ENCODE measurements at places on chromosomes 16 and 17. TPM values are rescaled to one million over a fixed set of nuclear protein-coding genes. Genes with fewer than 3 reads are reported as not detected.

KRT17 gene
- total RNA-seq, result not detected

LRRC46 gene
- total RNA-seq, result 0.59 TPM

CDC27 gene
- total RNA-seq, result 113 TPM

NPIPA3 gene
- total RNA-seq, result 2.1 TPM

NPIPA2 gene
- 4.7 TPM for total RNA-seq

ZG16B gene
- 3.0 TPM for total RNA-seq

KRTAP16-1 gene
- not detected for total RNA-seq

DNA sequence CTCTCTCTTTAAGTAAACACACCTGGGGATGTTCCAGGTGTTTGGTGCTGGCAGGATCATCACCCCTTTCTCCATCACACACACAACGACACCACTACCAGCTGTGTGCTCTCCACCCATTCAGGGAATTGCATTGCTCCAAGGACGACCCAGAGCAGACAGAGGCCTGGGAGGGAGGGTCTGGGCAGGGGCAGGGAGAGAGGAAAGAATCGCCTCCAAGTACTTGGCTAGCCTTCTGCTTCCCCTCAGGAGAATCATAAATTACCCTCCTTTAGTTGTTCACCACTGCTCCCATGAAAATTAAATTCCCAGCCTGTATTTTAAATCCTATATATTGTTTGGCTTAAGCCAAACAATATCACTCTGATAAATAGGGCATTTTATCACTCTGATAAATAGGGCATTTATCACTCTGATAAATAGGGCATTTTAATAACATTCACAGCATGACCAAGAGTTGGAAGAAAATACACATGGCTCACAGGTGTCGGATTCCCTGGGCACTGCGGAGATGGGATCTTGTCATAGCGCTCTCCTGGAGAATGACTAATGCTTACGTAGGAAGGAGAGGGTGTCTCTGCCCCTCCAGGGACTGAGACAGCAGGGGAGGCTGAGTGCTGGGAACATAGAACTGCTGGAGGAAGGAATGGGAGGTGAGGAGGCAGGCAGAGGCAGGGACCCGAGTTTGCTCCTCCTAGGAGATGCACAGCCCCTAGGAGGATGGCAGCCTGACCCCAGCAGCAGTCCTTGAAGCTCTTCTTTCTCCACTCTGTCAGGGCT, 673.6 kb downstream of the HS3ST4 start:
- no peak overlapping the region for H3K4me3 ChIP-seq
- no peaks in the 10 kb centered on the region for H3K4me1 ChIP-seq
- H3K27ac ChIP-seq, result no peak overlapping the region
- H3K27me3 ChIP-seq, result peaks cover 13% of the 10 kb centered on the region
- DNase-seq, result no peak

- peaks cover 1% of the 10 kb centered on the region for H3K36me3 ChIP-seq
- DNase-seq, result peak; percentile 20
- H3K27me3 ChIP-seq, result peaks cover 56% of the 10 kb centered on the region
- H3K27ac ChIP-seq, result no peak within 1 kb of the TSS
- peak within 1 kb of the TSS; percentile 13 for H3K4me3 ChIP-seq
Observed at GRCh38 chr17:6713130-6713917, at the start of gene SLC13A5. Gene SLC13A5 (minus strand): TSS chr17:6713369. CDS start chr17:6713333, 36 bp downstream.

DNA sequence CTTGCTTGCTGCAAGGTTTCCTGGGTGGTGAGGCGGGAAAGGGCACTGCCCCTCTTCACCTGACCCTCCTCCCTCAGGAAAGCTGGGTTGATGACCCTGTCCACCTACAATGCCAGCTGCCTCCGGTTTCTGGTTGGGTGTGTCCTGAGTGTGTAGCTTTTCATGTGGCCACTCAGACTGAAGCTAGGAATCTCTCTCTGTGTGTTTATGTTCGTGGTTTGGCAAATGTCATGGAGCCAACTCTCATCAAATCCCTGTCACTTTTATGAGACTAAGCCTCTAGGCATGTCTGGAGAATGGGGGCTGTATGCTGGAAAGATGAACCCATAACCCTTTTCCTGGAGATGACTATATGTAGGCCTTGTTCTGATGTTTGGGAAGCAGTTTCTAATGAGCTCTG, 17.1 kb downstream of the PLEKHG4 start:
- no peaks in the 10 kb centered on the region for H3K4me1 ChIP-seq
- no peak overlapping the region for H3K27ac ChIP-seq
- H3K4me3 ChIP-seq, result no peak overlapping the region
- H3K36me3 ChIP-seq, result no peaks in the 10 kb centered on the region
- DNase-seq, result no peak

- DNase-seq, result no peak
- no peaks in the 10 kb centered on the region for H3K27me3 ChIP-seq
- H3K4me1 ChIP-seq, result peaks cover 16% of the 10 kb centered on the region
- peaks cover 8% of the 10 kb centered on the region for H3K36me3 ChIP-seq
- H3K27ac ChIP-seq, result no peak overlapping the region
Observed at GRCh38 chr17:68328676-68329075, 37.4 kb downstream of the ARSG start.

DNA sequence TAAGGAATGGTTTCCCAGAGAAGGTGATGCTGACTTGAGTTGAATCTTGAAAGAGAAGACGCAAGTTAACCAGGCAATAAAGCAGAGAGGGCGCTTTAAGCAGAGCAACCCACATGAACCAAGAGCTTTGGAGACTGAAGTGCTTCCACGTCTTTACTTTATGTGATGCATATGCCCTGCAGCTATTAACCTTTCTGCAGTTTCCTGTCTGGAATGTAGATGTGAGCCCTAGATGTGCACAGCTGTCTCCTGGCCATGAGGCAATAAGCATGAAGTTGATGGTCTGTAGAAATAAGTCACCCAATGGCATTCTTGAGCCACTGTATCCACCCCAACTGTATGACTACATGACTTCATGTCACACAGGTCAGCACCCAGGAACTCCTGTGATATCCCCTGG, 5.7 kb upstream of the CHST4 start:
- no peaks in the 10 kb centered on the region for H3K36me3 ChIP-seq
- H3K4me1 ChIP-seq, result no peaks in the 10 kb centered on the region
- H3K4me3 ChIP-seq, result no peak overlapping the region
- no peak overlapping the region for H3K27ac ChIP-seq
- no peak for DNase-seq

- H3K4me3 ChIP-seq, result no peak overlapping the region
- peak overlapping the region; percentile 90 for H3K27ac ChIP-seq
- peaks cover 68% of the 10 kb centered on the region for H3K4me1 ChIP-seq
- no peaks in the 10 kb centered on the region for H3K27me3 ChIP-seq
- no peak for DNase-seq
- H3K36me3 ChIP-seq, result no peaks in the 10 kb centered on the region
Observed at GRCh38 chr16:29011851-29012250, 27.0 kb downstream of the LAT start.

- H3K4me3 ChIP-seq, result peak overlapping the region; percentile 58
- H3K27me3 ChIP-seq, result peaks cover 18% of the 10 kb centered on the region
- no peaks in the 10 kb centered on the region for H3K36me3 ChIP-seq
- peaks cover 10% of the 10 kb centered on the region for H3K4me1 ChIP-seq
- DNase-seq, result peak; percentile 95
- no peak overlapping the region for H3K27ac ChIP-seq
Observed at GRCh38 chr17:44385287-44386181, 3.9 kb downstream of the ITGA2B start.

DNA sequence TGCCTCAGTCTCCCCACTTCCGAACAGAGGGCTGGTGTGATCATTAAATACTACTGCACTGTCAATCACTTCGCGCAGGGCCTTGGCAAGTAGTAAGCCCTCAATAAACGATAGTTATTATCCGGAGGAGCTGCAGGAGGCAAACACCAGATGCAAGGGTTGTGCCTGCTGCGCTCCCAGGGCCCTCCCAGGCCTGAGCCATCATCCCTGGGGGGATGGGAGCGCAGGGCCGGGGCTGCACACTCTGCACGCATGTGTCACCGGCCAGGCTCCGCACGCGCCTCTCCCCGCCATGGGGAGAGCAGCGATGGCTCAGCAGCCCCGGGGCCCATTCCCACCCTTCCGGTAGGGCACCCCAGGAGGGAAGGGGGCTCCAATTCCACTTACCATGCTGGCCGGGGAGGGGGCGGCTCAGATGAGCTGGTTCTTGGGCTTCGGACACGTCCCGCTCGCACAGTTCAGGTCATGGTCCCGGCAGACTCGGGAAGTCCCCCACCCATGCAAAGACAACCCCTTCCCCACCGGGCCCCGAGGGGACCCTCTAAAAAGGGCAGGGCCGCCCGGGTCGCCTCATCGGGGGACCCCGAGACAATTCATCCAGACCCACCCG, 681 bp downstream of the XPO6 start:
- DNase-seq, result peak; percentile 81
- H3K36me3 ChIP-seq, result peaks cover 36% of the 10 kb centered on the region

DNA sequence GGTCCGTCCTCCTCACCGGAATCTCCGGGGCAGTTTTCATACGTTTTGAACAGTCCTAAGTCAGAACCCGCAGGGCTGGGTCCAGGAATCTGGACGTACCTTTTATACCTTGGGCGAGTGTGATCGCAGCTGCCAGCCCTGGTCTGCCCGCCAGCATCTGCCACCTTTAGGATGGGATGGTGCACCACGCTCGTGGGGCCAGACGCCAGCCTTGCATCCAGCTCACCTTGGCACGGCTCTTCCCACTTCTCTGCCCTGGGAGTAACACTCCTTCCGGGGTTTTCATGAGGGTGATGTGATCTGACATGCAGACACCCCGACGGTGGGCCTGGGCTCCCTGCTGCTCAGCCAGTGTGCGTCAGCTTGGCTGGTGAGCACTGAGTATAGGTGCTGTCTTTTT, 66.6 kb upstream of the ZNF469 start:
- no peak overlapping the region for H3K4me3 ChIP-seq
- H3K27ac ChIP-seq, result no peak overlapping the region
- DNase-seq, result no peak
- H3K27me3 ChIP-seq, result peaks cover 6% of the 10 kb centered on the region

- no peak overlapping the region for H3K4me3 ChIP-seq
- peak overlapping the region; percentile 38 for H3K27ac ChIP-seq
- peak; percentile 82 for DNase-seq
- peaks cover 35% of the 10 kb centered on the region for H3K36me3 ChIP-seq
- peaks cover 9% of the 10 kb centered on the region for H3K4me1 ChIP-seq
Observed at GRCh38 chr16:22321340-22322001, 24.3 kb downstream of the POLR3E start.

DNA sequence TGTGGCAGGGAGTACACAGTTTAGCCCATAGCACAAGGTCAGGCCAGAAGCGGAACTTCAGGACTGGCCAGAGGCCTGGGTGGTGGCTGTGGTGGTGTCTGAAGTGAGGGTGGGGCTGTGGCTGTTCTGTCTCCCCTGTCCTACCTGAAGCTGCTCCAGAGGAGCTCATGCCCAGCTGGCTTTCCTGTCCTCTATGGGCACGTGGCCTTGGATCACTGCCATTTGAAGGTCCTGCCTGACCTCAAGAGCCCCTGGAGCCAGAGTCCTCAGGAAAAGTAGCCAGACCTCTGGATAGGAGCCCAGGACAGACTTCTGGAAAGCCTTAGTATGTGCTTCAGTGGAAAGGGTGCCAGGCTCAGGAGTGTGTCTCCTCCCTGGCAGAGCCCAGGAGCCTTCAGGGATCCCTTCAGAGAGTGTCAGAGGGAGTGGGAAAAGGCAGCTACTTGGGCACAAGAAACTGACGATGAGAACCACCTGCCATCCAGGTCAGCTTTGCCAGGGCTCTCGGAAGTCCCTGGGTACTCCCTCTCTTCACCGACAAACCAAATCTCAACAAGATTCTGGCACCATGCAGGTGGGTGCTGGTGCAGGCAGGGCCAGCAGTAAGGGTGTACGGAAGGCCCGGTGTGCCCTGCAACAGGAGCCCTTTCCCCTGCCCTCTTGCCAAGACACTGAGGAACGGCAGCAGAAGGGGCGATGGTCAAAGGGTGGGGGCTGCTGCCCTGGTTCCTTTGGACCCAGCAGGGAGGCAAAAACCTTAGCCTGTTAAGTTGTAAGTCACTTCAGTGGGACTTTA, 153.7 kb downstream of the NTN1 start:
- H3K4me1 ChIP-seq, result peaks cover 5% of the 10 kb centered on the region
- no peak overlapping the region for H3K4me3 ChIP-seq
- H3K36me3 ChIP-seq, result no peaks in the 10 kb centered on the region
- H3K27me3 ChIP-seq, result peaks cover 7% of the 10 kb centered on the region

DNA sequence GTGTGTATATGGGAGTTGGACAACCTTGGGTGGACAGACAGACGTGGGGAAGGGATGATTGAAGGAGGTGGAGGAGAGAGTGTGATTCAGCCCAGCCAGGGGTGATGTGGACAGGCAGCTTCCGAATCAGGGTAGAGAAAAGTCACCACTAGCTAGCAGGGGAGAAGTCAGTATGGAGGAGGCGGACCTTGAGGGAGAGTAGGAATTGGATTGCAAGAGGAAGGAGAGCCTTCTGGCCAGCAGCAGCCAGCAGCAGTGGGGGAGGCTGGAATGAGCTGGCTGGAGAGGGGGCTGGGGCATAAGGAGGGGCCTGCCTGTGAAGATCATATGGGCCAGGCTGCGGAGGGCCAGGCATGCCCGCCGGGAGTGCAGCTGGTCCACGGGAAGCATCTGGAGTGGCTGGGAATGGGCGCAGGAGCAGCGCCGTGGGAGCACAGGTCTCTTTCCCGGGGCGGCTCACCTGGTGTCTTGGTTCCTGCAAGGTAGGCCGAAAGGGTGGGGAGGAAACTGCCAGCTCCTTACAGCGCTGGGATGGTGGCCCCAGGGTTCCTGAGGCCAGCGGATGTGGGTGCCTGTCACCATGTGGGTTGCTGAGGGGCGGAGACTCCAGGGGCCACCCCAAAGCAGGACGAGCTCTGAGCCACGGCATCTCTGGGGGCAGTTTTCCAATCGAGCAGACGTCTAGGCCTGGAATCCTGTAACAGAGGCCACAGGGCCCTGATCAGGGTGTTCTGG, 235.3 kb downstream of the SEC14L1 start:
- peaks cover 4% of the 10 kb centered on the region for H3K36me3 ChIP-seq
- no peaks in the 10 kb centered on the region for H3K27me3 ChIP-seq
- peaks cover 76% of the 10 kb centered on the region for H3K4me1 ChIP-seq
- H3K4me3 ChIP-seq, result peak overlapping the region; percentile 97

DNA sequence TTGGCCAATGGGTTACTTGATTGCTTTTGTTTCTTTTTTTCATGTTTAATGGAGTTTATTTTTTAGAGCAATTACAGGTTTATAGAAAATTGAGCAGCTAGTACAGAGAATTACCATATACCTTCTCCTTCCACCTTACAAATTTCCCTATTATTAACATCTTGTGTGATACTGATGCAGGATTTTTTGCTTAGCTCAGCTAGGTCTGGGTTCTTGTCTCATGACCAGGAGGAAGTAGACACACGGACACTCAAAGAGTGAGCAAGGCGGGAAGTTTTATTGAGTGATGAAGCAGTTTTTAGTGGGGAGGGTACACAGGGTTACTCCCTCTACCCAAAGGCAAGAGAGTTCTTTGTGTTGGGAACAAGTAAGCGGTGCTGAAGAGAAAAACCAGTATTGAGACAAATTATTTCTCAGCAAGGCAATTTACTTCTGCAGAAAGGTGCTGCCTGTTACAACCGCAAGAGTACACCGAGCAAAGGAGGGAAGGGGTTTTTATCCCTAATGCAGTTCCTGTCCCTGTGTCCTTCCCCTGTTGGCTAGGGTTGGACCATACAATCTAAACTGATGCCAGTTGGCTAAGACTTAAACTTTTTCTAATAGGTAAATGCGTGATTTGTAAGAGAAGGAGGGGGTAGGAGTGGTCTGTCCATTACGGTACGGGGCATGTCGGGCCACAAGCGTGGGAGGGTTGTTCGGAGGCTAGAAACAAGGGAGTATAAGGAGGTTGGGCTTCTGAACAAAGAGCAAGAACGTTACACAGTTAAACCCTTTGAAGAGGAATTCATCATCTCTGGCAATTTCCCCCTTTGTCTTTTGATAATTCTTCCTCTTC, 26.9 kb downstream of the SEC14L1 start:
- H3K4me3 ChIP-seq, result no peak overlapping the region
- H3K36me3 ChIP-seq, result peaks cover 47% of the 10 kb centered on the region
- no peaks in the 10 kb centered on the region for H3K27me3 ChIP-seq

Measured in activated CD4-positive, alpha-beta memory T cell treated with anti-CD3 and anti-CD28 coated beads for 36 hours (primary cell).